ENCODE measurements at places on chromosomes 3 and 15. TPM values are rescaled to one million over a fixed set of nuclear protein-coding genes. Genes with fewer than 3 reads are reported as not detected.

Gene GOLGA6L9
- total RNA-seq = 0.96 TPM

Gene GOLGA8Q
- 7.2 TPM for total RNA-seq

Gene RASL12
- 107 TPM for total RNA-seq

Gene XCR1
- total RNA-seq = 0.24 TPM

Gene FBXW12
- total RNA-seq = 6.0 TPM

Gene ARL6
- 8.2 TPM for total RNA-seq

Gene TOMM70
- total RNA-seq = 58.7 TPM

Gene RTP1
- total RNA-seq = not detected

Gene CFAP20DC
- total RNA-seq = 9.4 TPM

Gene C2CD4A
- total RNA-seq = 0.72 TPM

Gene P2RY14
- total RNA-seq = 8.9 TPM

Gene LIPC
- 2.9 TPM for total RNA-seq

Gene SNURF
- 12.8 TPM for total RNA-seq

Gene PLSCR2
- not detected for total RNA-seq

Gene FOXL2
- total RNA-seq = 5.3 TPM

Gene EPHB1
- total RNA-seq = 0.72 TPM

Gene MYO5A
- total RNA-seq = 40.4 TPM

Gene MOBP
- 1.9 TPM for total RNA-seq

Gene CNOT10
- 47.4 TPM for total RNA-seq

Gene SCG3
- not detected for total RNA-seq

Gene GOLGA6L10
- total RNA-seq = 4.3 TPM

Gene LRRC15
- 5.1 TPM for total RNA-seq

Gene EXD1
- total RNA-seq = 1.4 TPM

Gene TPRG1
- 13.5 TPM for total RNA-seq

Gene ECT2
- total RNA-seq = 16.1 TPM

Gene CLRN1
- 3.4 TPM for total RNA-seq

Gene CDV3
- total RNA-seq = 189 TPM

Gene SH2D7
- 0.24 TPM for total RNA-seq

Gene GOLGA8K
- 1.2 TPM for total RNA-seq

Gene LMAN1L
- 1.2 TPM for total RNA-seq

Gene CA12
- 46.9 TPM for total RNA-seq

All from umbilical cord (tissue), 2 donors.